ENCODE measurements at places on chromosomes 12 and 14. TPM values are rescaled to one million over a fixed set of nuclear protein-coding genes. Genes with fewer than 3 reads are reported as not detected.

- no peak for DNase-seq
Measured at GRCh38 chr12:46219132-46219876, 49.5 kb downstream of the SLC38A1 start.

DNA sequence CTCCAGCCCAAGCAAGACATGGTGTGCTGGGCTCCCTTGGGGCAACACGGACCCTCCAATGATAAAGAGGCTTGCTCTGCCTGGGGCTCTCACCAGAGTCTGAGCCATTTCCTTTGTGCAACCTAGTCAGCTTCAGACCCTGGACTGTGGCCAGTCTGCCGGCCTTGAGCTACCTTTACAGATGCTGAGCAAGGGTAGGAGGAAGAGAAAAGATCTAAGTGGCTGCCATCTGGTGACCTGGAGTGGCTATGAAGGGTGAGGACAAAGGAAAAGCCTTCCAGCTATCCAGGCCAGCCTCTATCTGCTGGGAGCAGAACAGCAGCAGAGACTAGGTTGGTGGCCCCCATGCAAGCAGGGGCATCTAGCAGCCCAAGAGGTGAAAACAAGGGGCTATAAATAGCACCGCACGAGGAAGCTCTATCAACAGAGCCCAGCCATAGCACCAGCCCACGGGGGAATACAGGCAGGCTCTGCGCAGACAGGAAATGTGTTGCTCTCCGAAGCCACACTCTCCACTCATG lies 230.1 kb downstream of the FOXN3 start:
- peak; percentile 65 for DNase-seq

OTOGL gene
- total RNA-seq: 0.33 TPM

- no peak for DNase-seq
Measured at GRCh38 chr12:113870035-113870434, 96.1 kb downstream of the RBM19 start.

DNA sequence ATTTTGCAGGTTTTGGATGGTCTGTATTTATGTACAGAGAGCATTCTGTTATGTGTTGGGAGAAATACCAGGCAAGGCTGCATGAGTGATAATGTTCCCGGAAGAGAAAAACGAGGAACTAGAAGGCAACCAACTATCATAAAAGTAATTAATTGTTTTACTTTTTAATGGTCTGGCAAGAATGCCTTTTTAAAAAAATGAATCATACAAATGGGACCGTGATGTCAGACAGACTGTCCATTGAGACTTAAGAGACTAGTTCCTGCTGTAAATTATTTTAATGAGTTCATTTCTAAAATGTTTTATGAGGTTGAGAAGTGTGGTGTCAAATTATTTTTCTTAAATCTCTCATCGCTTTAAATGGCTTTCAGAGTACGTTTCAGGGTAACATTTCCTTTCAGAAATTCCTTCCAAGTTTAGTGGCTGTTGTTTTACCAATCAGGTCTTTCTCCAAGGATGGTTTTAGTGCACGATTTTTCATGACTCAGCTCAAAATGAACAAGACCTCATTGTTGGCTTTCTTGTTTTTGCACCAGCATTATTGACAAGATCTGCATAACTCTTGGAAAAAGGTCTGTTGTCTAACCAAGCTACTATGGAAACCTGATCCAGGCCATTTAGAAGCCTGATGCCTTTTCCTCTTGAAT lies 86.1 kb upstream of the ARHGAP5 start:
- DNase-seq: no peak

- no peak for DNase-seq
Measured at GRCh38 chr14:99586054-99586760, 17.8 kb downstream of the CCDC85C start.

AGAP2 gene
- 0.33 TPM for total RNA-seq

GRCh38 chr12:12022306-12022936 lies 48.3 kb upstream of the BCL2L14 start:
- DNase-seq: no peak

CD27 gene
- not detected for total RNA-seq

- DNase-seq: no peak
Measured at GRCh38 chr12:55716582-55716957, 724 bp downstream of the BLOC1S1 start.

MSRB3 gene
- total RNA-seq: 3.6 TPM

KCNA1 gene
- not detected for total RNA-seq

- DNase-seq: no peak
Measured at GRCh38 chr14:100339766-100340422, 16.8 kb downstream of the SLC25A47 start.

GZMH gene
- not detected for total RNA-seq

DNA sequence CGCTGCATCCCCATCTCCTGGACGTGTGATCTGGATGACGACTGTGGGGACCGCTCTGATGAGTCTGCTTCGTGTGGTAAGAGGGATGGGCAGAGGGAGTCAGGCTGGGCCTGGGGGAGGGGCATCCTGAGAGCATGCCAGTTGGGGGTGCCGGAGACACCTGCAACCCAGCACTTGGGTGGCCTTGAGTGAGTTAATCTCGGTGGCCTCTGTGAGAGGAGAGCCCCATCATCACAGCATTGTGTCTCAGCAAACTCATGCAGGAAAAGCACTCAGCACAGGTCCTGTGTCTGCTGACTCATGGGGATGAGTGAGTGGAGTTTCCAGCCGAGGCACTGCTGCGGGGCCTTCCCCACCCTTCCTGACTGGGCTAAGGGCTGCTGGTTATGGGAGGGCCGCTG lies 19.6 kb upstream of the LRP1-AS start:
- DNase-seq: no peak

GRCh38 chr14:59897757-59898383 lies 22.1 kb upstream of the LRRC9 start:
- DNase-seq: peak; percentile 47

GRCh38 chr14:21308479-21309237 lies 28.8 kb downstream of the RPGRIP1 start:
- DNase-seq: peak; percentile 97

KRT79 gene
- not detected for total RNA-seq

DNA sequence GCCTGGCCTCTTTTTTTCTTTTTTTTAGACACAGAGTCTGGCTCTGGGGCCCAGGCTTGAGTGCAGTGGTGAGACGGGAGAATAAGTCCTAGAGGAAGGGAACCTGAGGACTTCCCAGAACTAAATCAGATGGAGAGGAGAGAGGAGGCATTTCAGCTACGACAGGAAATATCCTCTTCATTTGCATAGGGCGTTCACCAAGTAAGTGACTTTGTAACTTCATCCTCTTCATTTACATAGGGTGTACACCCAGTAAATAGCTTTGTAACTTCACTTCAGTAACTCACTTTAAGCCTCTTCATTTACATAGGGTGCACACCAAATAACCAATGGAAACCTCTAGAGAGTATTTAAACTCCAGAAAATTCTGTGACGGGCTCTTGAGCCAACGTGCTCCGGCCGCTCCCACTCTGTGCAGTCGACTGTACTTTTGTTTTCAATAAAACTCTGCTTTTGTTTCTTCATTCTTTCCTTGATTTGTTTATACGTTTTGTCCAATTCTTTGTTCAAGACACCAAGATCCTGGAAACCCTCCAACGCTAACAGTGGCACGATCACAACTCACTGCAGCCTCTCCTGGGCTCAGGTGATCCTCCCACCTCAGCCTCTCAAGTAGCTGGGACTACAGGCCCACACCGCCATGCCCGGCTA lies 21.4 kb upstream of the ANKRD9 start:
- DNase-seq: no peak

- DNase-seq: no peak
Measured at GRCh38 chr12:74193191-74193590, 344.4 kb upstream of the ATXN7L3B start.

DNA sequence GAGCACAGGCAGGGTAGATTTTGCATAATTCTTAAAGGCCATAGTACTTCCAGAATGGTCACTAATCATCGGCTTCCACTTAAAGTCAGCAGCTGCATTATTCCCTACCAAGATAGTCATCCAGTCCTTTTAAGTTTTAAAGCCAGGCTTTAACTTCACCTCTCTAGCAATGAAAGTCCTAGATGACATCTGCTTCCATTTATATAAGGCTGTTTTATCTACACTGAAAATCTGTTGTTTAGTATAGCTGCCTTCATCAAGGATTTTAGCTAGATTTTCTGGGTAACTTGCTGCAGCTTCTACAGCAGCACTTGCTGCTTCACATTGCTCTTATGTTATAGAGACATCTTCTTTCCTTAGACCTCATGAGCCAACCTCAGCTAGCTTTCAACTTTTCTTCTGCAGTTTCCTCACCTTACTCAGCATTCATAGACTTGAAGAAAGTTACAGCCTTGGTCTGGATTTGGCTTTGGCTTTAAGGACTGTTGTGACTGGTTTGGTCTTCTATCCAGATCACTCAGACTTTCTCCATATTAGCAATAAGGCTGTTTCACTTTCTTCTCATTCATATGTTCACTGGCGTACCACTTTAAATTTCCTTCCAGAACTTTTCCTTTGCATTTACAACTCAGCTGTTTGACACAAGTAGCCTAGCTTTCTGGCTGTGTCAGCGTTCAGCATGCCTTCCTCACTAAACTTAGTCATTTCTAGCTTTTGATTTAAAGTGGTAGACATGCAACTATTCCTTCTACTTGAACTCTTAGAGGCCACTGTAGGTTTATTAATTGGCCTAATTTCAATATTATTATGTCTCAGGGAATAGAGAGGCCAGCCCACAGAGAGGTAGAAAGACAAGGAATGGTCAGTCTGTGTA lies 209.9 kb upstream of the GARIN2 start:
- DNase-seq: no peak

HOXC4 gene
- not detected for total RNA-seq

DNA sequence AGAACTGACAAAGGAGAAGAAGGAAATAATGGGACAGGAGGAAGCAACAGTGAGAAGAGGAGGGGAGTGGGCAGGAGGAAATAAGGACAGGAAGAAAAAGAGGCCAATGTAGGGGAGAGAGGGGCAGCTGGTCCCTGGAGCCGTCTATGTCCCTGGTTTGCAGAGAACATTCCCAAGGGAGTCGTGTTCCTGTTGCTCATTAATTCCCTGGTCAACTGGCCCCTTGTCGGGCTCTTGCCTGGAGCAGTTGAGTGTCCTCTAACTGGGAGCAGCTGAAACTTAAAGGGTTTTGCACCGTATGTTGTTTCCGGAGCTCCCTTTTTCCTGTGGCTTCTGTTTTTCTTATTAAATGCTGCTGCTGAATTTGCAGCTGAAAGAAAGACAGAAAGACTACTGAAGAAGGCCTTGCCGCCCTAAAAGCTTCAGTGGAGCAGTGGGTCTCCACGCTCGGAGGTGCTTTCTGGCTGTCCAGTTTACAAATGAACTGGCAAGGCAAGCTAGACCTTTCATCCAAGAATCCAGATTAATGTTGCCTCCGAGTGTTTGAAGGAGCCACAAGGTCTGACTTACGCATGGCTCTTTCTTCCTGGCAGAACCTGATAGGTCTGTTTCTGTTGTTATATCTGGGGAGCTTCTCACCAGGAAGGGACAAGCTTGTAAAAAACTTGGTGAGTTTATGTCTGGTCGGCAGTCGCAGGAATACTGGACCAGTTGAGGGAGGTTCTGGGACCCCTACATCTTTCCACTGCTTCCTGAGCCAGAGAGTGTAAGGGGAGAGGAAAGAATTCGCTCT lies 146.2 kb upstream of the RFLNA start:
- no peak for DNase-seq

ARHGAP9 gene
- total RNA-seq: 18.9 TPM

- DNase-seq: no peak
Measured at GRCh38 chr12:121034616-121035305, 4.3 kb downstream of the OASL start.

DNA sequence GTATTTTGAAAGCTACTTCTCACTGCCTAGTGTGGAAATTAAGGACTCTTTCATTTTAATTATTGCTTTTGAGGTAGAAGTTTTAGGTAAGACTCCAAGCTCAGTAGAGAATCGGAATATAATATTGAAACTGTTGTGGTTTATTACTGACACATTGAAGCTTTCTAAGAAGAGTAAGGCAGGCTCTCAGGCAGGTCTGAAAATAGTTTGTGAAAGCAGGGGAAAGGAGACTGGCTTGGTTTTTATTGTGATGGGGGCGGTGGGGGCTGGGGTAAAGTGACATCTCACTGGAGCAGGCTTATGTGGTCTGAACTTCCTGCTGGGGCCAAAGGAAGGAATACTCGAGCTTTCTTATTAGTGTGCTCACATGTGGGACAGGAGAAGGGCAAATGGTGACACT lies 79.5 kb downstream of the OTOGL start:
- DNase-seq: no peak

- no peak for DNase-seq
Measured at GRCh38 chr12:131260954-131261353, 307.2 kb downstream of the ADGRD1 start.

- no peak for DNase-seq
Measured at GRCh38 chr14:28765169-28765830, 1.3 kb upstream of the FOXG1 start.

FOXJ2 gene
- 11.9 TPM for total RNA-seq

OLR1 gene
- total RNA-seq: 0.66 TPM

DNA sequence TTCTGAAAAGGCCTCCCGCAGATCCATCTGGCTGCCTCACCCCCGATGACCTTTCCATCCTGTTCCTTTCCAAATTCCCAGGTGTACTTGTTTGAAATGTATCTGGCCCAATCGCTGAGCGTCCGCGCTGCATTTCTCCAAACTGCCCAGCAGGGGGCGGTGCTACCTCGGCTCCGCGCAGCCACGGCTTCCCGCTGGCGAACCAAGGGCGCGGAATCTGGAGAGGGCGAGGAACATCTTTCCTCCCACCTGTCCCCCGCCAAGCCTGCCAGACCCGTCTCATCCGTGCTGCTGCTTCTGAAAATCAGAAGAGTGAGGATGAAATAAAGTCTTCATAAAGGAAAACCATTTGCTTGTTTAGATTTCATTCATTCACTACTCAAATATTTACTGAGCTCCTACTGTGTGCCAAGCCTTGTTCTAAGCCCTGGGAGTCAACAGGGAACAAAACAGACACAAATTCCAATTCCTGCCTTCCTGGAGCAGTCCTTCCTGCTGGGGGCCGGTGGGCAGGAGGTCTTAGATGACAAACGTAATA lies 16.8 kb upstream of the MYL2 start:
- DNase-seq: peak; percentile 38

GRCh38 chr12:666766-667308 lies 3.6 kb upstream of the NINJ2 start:
- DNase-seq: no peak

IFNG-AS1 gene
- total RNA-seq: not detected

KRT6C gene
- not detected for total RNA-seq

GLI1 gene
- not detected for total RNA-seq

DNA sequence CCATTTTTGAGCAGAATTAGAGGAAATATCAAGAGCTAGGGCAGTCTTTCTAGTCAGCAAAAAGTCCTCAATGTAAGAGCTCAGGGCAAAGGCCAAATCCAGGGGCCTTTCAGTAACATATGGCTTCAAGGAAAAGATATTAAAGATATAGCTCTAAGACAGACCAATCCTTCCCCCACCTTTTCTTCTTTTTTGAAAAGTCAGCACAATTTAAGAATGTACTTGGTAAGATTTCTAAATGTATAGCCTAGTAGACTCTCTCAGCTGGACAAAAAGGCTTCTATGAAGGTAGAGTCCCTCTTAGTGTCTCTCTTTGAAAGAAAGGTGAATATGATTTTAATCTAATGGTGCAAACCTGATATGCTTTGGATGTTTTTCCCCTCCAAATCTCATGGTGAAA lies 515.7 kb downstream of the VRK1 start:
- no peak for DNase-seq

GRCh38 chr12:53222170-53222721 lies 9.8 kb downstream of the RARG start:
- DNase-seq: no peak

- peak; percentile 8 for DNase-seq
Measured at GRCh38 chr12:126727218-126728075, 1539.5 kb upstream of the TMEM132C start.
